ENCODE measurements at places on chromosomes 7 and 10.
A peak's percentile ranks its signal among the peaks of the same experiment; 100 is the strongest.

- no peak for DNase-seq
Observed at GRCh38 chr10:85657476-85658113, 709.0 kb downstream of the GRID1 start.

- DNase-seq = no peak
Observed at GRCh38 chr10:16765509-16766375, 51.5 kb downstream of the RSU1 start.

- no peak for DNase-seq
Observed at GRCh38 chr7:123665157-123665556, 9.5 kb downstream of the LMOD2 start.

GRCh38 chr7:21300692-21301091 is 127.2 kb upstream of the SP4 start:
- no peak for DNase-seq

DNA sequence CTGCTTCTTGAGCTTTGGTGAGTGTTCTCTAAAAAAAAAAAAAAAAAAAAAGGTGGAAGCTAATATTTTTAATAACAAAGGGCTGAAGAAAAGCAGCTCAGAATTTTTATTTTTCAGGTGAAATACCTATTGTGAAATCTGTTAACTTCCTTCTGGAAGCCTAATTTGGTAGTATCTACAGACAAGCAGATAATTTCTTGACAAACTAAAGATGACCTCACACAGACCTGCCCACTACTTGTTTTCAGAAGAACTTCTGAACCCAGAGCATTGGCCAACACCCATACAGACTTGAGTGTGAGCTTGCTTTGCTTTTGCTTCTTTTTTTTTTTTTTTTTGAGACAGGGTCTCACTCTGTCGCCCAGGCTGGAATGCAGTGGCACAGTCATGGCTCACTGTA is 31.2 kb downstream of the LRRC4 start:
- DNase-seq = no peak

DNA sequence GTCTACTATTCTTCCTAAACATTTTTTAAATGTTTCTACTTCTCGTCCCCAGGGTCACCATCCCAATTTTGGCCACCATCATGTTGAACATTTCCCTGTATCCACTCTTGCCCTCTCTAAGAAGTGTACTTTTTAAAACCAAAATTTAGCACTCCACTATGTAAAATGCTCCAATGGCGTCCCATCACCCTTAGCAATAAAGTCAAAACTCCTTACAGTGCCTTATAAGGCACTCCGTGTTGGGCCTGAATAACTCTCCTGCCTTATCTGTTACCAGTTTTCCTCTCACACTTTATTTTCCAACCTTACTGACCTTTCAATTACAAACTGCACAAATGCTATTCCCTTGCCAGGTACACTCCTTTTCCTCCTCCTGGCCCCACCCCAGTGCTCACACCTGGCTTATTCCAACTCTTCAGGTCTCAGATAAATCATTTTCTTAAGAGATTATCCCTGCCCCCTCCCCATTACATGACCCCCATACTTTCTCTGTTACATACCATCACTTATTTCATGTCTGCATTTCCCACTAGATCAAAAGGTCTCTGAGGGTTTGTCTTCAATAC is 1.3 kb downstream of the TMEM168 start:
- no peak for DNase-seq

GRCh38 chr10:82742898-82743297 is 867.9 kb downstream of the NRG3 start:
- DNase-seq = no peak

GRCh38 chr10:91514787-91515186 is 104.6 kb downstream of the HECTD2 start:
- no peak for DNase-seq

- no peak for DNase-seq
Observed at GRCh38 chr10:89351412-89351779, 23.6 kb downstream of the IFIT3 start.

DNA sequence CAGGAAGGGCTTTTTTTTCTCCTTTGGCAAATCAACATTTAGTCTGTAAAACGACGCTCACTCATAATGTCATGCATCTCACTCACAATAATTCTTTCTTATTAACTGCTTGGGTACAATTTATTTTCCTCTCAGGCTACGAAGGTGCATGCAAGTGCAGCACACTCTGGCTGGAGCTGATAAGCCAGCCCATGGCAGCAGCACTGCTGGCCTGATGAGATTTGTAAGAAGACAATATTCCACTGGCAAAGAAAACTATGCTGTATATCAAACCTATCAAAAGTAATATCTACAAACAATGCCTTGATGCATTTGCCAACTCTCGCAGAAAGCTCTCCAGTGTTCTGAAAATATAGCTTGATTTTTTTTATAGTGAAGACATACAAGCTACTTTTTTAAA is 170.0 kb upstream of the PHF14 start:
- DNase-seq = no peak

GRCh38 chr10:29387269-29387668 is 98.4 kb downstream of the LYZL1 start:
- no peak for DNase-seq

GRCh38 chr10:61903221-61903927 is 1.9 kb downstream of the ARID5B start:
- DNase-seq = peak; percentile 54

DNA sequence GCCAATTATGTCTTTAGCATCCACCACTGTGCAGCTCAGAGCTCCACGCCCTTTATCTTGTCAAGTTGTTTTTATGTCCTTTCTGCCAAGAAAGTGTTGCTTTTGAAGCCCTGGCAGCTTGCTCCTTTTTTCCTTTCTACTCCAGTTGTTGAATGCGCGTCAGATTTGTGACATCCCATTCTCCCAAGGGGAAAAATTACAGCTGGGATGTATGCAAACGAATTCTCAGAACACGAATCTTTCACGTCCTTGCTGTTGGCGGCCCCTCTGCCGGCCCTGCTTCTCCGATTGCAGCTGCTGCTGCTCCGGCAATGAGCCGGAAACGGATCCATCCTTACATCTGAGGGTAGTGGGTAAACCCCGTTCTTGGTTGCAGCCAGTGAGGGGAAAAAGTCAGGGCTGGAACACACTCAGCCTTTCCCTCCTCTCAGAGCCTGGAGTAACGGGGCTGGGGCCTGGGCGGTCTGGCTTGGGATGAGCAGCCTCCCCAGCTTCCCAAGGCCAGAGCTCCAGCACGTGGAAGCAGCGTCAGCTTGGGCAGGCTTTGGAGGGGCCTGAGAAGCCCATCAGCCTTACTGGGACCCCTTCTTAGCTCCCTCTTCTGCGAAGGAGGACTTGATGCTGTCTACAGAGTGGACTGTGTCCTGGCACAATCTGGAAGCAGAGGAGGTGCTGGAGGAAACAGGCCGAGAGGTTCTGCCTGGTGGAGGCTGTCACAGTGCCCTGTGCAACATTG is 79.0 kb upstream of the CHST15 start:
- no peak for DNase-seq

GRCh38 chr7:5423306-5423975 is at the start of gene TNRC18:
TSS of gene TNRC18 (minus strand) at chr7:5423834. CDS start at chr7:5421246, 2,588 bp downstream.
- no peak for DNase-seq

DNA sequence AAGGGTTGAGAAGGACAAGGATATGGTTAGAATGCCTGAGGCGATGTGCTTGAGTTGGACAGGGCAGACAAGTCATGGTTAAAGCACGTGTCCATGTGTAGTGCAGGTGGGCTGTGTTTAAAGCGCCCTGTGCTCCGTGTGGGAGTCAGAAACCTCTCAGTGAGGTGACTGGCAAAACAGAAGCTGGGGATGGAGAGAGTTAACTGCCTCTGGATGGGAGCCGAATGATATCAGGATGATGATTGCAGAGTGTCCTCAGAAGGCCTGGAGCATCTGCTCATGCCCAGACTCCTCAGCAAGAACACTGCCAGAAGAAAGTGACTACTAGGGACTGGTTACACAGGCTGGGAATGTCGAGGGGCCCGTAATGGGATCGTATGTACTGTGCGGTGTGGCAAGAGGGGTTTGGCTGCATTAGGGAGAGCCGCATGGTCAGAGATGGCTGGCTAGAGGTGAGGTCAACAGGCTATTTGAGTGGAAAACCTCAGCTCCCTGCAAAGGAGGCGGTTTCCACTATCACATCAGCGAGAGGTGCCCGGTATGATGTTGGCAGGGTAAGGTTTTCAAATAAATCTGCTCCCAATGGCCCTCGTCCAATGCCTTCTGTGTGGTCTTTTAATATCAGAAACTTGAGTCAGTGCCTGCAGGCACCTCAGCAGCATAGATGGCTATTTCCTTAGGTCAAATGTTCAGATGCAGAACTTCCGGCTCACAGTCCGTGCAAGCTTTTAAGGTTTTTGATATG is 26.1 kb upstream of the MRC1 start:
- no peak for DNase-seq

GRCh38 chr10:69087590-69088470 is at the start of gene SRGN:
TSS of gene SRGN (plus strand) at chr10:69088103. CDS start at chr10:69088158, 55 bp downstream.
- peak; percentile 66 for DNase-seq

DNA sequence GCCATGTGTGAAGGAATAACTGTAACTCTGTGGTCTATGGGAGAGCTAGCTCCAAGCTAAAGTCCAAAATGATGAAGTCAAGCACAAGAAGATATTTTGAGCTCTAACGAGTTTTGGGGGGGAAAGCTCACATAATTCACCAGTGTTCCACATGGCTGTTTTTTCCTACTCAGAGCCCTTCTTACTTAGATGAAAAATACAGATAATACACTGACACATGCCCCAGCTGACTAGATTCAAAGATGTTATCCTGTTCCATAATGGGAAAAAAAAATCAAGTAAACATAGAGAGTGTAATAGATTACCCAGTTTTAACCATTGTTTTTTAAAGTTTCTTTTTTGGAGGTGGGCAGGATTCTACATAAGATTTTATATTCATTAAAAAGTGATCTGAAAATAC is 86.6 kb downstream of the PRLHR start:
- no peak for DNase-seq

DNA sequence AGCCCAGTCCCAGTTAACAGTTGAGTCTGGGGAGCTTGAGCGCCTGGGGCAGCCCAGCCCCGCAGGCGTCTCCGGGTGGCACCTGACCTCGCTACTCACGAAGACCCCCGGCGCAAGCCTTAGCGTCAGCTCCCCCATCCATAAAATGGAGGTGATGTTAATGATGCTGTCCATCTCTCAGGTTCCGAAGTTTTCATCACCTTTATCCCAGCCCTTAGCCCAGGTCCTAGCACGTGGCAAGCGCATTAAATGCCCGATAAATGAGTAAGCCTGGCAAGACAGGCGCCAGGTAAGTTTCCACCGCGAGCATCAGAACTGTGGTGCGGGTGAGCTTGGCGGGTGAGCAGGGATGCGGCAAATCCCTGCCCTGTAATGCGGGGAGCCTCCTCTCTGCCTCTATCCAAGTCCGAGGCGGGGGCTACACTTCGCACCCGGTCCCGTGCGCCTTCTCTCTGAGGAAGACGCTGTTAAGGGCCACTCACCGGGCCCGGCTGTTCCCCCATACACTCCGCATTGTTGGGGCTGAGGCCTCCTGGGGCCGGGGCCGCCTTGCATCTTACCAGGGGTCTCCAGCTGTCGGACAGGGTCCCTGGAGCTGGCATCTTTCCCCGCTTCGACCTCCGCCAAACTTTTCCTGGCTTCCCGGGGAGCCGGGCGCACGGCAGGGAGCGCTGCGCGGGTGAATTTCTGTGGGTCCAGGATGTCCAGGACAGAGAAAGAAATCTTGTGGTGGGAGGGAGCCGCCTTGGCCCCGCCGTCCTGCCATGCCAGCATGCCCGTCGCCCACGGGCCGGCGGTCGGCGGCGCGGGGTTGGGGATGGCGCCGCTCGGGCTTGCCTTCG is 444 bp downstream of the NKX1-2 start:
- no peak for DNase-seq

- DNase-seq = no peak
Observed at GRCh38 chr10:129280155-129280502, 186.9 kb upstream of the MGMT start.

DNA sequence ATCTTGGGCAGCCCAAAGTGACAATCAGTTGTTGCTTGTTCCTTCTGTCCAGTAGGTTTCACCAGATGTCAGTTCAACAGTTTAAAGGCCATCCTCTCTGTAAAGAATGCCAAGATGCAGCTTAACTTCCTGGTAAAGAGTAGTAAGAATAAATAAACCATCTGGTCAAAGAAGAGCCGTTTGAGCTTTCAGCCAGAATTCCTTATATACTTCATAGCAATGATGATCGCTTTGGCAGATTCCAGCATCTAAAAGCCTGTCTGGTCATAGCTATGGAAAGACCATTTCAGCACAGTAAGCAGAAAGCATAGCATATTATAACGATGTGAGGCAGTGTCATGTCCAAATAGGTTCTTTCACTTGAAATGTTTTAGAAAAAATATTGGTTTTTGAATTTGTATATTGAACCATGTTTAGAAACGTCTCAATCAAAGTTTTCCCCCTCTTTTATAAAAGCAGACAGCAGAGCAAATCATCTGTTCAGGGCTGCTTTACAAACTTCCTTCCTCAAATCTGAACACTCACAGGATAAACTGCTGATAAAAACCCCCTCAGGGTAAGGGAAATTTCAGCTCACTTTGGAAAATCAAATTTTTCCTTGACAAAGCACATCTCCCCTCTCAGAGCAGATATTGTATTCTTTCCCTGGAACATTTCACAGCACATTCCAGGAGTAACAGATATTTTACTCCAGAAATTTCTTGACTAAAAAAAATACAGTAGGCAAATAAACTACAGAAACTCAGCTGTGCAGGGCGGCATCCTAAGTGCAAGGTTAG is 184.1 kb downstream of the NOC3L start:
- no peak for DNase-seq

DNA sequence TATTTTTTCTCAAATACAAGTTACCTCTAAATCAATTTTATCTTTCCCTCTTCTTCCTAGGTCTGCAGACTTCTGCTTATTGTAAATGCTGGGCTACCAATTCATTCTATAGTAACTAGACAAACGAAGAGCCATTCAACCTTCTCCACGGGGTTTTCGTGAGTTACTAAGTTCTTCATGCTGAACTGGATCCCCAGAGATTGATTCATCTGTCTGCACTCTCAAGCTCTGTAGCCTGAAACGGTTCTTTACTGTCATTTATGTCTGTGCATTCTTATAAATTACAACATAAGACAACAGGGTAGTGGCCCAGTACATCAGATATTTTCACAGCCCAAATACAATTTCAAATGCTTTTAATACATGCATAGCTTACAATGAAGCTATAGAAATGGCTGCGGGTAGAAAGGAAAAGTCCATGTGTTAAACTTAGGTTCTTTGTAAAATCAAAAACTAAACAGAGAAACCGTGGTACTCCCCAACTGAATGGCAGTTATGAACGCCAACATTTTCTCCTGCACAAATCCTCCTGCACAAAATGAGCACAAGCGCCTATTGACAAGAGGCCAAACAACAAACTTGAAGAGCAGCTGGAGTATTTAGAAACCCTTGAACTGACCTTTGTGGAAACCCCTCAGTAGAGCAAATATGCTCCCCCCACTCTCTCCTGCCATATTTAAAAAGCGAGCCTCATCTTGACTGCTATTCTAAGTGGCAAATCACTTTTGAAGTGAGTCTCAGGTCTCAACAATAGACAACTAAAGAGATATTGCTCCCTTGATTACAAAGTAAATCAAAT is 20.7 kb downstream of the LAMB1 start:
- DNase-seq = no peak

- DNase-seq = no peak
Observed at GRCh38 chr7:28361551-28361950, 50.8 kb upstream of the CREB5 start.

GRCh38 chr10:122287570-122287969 is 16.5 kb downstream of the BTBD16 start:
- DNase-seq = no peak

- no peak for DNase-seq
Observed at GRCh38 chr7:159118197-159118595, 26.5 kb downstream of the VIPR2 start.

Measured in stimulated activated CD4-positive, alpha-beta T cell treated with anti-CD3 and anti-CD28 coated beads, Interleukin-12 subunit alpha, Interleukin-12 subunit beta, amount 100 ng/mL, for 24 hours (primary cell).